ENCODE measurements at places on chromosomes 16 and 17.

GRCh38 chr16:35751191-35751941 lies 2292.0 kb downstream of the TP53TG3F start:
- DNase-seq: peak; percentile 2

DNA sequence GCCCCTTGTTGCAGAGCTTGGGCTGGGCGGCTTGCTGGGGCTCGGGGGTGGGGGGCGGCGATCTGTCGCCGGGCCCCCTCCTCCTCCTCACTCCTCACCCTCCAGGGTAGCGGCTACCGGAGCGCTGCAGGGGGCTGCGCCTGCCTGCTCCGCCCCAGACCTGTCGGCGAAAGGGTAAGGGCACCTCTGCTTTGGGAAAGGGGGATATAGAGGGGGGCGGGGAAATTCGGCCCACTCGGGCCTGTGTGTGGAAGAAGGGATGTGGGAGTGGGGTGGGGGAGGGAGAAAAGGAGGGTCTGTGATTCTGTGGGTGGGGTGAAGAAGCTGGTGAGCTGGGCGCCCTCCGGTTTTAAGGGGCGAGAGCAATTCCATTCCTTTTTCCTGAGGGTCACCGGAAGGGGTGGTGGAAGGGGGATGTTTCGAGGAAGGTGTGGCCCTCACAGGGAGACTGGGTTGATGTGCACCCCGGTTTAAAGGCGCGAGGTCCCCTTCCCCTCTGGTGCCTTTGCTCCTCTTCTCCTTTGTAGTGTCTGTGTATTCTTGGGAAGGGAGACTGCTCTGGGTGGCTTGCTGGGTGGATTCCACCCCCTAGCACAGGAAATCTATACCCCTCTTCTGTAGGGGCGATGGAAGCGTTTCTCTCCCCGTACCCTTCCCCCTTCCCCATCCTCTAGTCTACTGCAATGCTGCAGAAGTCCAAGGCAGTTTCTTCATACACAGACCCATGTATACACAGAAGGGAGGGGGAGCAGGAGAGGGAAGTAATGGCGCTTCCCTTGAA lies 878 bp downstream of the TAOK1 start:
- DNase-seq: peak; percentile 27

GRCh38 chr16:75997606-75998005 lies 271.3 kb upstream of the CPHXL start:
- no peak for DNase-seq

DNA sequence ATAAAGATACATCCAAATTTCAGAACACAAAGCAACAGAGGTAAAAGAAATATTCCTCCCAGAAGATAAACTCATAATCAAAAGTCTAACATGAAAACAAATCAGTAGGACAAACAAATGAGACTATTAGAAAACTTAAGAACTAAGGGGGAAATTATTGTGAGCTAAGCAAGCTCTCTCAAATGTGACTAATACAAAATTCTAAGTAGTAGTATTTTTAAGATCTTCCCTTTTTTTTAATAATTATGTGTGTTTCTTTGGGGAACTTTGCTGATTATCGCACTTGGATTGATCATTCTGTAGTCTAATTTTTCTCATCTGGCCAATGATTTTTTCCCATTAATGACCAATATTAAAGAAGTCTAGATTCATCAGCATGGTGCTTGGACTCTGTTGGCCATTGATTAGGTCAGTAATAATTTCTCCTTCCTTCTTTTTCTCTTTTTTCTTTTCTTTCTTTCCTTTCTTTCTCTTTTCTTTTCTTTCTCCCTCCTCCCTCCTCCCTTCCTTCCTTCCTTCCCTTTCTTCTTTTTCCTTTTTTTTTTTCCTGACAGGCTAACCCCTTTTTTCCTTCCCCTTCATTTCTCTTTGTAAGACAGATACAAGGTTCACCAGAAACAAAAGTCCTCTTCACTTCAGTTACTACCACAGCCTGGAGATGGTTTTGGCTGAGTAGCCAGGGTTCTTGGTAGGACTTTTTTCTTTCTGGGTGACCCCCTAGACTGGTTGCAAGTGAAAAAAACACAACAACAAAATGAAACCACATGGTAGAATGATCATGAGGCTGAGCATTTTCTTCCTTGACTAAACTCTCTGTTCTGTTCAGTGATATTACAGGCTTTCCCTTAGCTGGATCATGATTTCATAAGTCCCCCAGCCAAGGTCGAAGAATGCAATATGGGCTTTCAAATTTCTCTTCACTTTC lies 2.9 kb upstream of the ABCA6 start:
- no peak for DNase-seq

Data from urothelium cell line (cell line).